ENCODE measurements at places on chromosomes 16 and 17.

- no peak for DNase-seq
Observed at GRCh38 chr16:16805809-16806208, 426.9 kb downstream of the NPIPA7 start.

DNA sequence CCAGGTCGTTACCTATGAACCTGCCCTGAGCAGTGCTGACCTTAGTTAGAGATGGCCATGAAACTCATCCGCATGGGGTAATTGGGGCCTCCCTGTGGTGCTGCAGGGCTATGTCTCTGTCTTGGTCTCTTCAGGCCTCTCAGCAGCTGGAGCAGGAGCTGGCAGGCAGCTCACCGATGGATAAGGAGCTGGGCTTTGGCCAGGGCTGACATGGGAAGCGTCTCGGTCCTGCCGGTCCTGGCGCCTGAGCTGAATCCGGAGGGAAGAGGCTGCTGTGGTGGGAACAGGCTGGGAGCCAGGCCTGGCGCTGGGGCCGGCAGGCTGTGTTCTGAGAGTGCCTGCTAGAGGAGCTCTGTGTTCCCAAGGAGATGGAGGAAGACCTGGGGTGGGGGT, 10.1 kb downstream of the IL32 start:
- DNase-seq: no peak

DNA sequence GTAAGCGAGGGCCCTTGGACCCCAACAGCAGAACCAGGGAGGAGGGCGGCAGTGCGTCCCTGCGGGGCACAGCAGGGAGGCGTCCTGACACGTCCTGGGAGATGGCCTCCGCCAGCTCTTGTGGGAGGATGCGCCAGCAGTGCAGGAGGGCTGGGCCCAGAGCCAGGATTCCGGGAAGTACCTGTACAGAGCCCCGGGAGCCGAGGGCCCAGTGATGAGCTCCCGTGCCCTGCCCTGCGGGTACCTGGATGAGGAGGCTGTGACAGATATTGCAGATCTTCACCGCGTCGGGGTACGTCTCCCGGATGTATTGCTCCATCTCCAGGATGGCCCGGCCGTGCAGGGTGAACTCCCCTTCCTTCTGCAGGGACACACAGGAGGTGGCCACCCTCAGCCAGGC, 23.1 kb downstream of the KDM8 start:
- DNase-seq: no peak

- no peak for DNase-seq
Observed at GRCh38 chr17:59601130-59601529, 18.6 kb upstream of the CLTC start.

GRCh38 chr16:20851601-20852000, 45.3 kb downstream of the REXO5 start:
- DNase-seq: no peak

DNA sequence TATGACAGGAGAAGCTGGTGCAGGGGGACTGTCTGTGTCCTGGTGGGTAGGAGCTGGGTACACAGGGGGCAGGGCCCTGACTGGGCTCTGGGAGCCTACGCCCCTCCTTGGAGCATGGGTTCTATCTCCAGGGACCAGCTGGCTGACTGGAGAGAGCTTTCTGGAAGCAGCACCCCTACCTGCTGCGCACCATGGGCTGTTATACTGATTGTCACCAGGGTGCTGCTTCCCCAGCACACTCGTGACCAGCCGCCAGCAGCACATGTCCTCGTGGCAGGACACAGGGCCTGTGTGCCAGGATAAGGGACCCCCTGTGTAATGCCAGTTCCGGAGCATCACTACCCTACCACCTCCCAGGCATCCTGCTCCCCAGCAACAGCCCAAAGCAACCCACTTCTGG, 106.0 kb downstream of the AMFR start:
- DNase-seq: no peak

DNA sequence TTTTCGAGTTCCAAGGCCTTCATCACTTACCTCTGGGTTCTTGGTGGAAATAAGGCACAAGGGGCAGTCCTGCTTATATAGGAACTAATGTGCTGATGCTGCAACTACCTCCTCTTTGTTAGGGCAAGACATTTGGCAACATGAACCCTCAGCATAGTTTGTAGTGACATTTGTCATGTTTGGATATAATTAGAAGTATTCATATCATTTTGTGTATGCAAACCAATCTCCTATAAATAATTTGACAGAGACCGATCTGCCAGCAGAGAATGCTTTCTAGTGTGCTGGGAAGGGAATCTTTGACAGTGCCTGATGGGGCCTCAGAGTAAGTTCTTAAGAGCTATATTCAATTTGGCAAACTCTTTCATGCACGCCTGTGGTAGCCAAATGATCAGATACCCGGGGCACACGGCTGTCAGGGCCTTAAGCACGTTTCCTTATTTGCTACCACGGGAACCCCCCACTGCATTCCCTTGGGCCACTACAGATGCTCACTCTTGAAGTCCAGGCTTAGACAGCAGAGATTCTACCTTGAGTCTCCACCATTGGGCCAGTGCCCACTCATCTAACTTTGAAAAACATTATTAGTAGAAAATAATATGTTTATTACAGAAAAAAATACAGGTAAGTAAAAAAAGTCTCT, at the start of gene MYH8:
MYH8 (minus strand) TSS at position 51 of the 643 bp plus-strand sequence. CDS start 1,723 bp downstream, outside the sequence.
- DNase-seq: no peak
